HAP-1 (cell line): ENCODE measurements at places on chromosomes 5 and 9.

- DNase-seq: no peak
Measured at GRCh38 chr9:83906144-83906543, 15.1 kb downstream of the KIF27 start.

DNA sequence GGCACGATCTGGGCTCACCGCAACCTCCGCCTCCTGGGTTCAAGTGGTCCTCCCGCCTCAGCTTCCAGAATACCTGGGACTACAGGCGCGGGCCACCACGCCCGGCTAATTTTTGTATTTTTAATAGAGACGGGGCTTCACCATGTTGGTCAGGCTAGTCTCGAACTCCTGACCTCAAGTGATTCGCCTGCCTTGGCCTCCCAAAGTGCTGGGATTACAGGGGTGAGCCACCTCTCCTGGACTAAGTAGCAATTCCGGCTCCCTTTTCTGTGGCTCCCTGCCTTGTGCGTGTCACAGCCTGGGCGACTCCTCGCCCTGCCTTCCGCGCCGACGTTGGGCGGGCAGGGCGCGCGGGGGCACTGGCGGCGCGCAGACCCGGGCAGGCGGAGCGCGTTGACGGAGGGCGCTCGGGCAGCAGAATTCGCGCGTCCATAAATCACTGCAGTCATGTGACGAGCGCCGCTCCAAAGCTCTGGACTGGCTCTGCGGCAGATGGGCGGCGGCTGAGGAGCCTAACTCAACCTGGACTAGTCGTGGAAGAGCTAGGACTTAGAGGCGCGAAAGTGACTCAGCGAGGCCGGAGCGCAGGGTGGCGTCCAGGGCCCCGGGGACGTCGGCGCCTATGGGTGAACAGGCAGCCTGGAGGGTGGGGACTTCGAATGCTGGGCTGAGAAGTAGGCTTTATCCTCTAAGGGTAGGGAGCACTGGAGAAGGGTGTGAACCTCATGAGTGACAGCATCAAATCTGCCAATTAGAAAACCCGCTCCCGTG is 1.4 kb upstream of the CIZ1 start:
- DNase-seq: no peak

DNA sequence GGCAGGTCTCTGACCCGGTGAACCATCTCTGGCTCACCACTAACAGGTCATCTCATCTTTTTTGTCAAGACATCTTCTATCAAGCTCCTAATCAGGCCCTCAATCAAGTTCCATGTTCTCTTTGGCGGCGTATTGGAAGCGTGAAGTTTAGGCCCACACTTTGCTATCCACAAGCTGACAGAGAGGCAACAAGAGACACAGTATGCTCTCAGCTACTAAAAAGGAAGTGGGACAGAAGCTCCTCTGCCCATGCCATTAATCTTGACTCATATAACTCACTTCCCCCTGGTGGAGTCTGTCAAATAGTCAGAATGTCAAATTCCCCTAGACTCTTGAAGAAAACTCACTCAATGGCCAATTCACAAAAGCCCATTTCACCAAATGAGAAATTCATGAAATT is 77.6 kb upstream of the TMC1 start:
- DNase-seq: no peak

DNA sequence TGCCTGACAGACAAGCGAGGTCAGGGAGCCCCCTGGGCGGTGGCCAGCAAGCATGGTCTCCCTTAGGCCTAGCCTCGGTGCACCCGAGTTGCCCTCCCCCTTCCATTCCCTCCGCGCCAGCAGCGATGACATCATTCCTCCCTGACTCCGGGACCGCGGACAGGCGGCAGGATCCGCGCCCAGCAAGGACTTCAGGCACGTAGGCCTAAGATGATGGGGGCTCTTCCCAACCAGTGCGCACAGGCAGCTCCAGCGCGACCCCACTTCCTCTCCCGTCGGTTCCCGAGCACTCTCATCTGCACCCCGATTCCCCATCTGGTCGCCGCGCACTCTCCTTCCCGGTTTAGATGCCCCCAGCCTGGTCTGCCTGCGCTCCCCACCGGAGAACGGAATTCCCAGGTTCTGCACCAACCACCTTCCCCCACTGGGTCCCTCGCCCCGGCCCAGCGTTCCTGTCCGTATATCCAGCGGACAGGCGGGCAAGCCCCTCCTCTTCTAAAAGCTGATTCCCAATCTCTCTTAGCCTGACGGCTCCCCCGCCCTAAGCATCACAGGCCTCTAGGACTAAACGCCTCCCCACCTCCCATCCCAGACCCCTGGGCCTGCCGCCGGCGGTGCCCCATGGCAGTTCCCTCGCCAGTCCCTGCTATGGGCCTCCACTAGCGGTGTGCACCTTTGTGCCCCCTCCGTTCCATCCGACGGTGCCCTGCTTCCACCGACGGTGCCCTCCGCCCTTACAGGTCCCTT is 931 bp downstream of the FAM219A start:
- peak; percentile 79 for DNase-seq

- peak; percentile 37 for DNase-seq
Measured at GRCh38 chr5:177446200-177447065, at the start of gene PRR7. PRR7 (plus strand) TSS chr5:177446814; CDS start chr5:177455068, 8,254 bp downstream.

- DNase-seq: no peak
Measured at GRCh38 chr5:100826133-100826532, 76.9 kb downstream of the ST8SIA4 start.

GRCh38 chr5:136028090-136028489 is 698 bp upstream of the TGFBI start:
- DNase-seq: no peak

DNA sequence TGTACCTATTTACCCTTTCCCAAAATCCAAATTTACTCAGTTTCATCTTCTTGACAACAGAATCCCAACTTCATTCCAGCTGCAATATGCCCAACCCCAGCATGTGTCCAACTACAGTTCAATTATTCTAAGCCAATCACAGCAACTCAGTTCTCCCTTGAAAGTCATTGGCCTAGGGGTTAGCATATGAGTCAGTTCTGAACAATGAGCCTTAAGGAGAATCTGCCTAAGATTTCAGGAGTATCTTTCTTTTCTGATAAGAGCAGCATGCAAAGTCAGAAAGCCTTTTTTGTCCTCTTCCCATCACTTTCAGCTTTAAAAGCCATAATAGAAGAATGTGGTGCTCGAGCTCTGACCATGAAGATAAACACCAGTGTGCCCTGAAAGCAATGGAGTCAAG is 44.4 kb upstream of the RASGRF2 start:
- DNase-seq: no peak

- DNase-seq: no peak
Measured at GRCh38 chr5:172389578-172390112, 64.7 kb downstream of the SH3PXD2B start.

GRCh38 chr9:4986296-4986695 is 1.2 kb downstream of the JAK2 start:
- no peak for DNase-seq

- DNase-seq: no peak
Measured at GRCh38 chr9:106467865-106468164, 395.2 kb upstream of the ZNF462 start.

DNA sequence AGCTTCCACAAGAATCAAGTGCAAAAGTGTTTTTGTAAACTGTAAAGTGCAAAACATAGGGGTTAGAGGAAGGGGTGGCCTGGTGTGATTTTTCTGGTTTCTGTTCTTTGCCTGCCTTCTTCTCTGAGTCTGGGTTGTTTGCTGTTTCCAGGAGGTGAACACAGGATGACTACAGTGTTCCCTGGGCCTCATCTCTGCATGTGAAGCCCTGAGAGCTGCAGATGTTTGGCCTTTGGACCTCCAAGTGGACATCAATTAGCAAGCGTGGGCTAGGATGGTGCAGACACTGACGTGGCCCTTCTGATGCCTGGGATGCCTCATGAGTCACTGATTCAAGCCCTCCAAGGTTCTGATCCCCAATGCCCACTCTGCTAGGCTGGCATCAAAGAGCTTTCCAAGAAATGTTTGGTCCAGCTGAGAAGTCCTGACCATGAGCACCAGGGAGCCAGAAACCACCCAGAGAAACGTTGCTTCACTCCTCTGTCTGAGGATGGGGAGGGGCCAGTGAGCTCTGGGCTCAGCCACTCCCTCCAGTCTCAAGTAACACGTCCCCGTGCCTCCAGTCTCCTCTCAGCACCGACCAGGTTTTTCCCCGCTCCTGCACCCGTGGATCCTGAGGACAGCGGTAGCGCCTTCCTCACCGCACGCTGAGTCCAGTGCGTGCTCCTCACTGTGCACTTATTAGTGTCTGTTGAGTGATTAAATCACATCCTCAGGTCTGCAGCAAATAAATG is 7.6 kb downstream of the IL9 start:
- peak; percentile 22 for DNase-seq

- DNase-seq: no peak
Measured at GRCh38 chr9:68819065-68819464, 114.0 kb downstream of the PIP5K1B start.

DNA sequence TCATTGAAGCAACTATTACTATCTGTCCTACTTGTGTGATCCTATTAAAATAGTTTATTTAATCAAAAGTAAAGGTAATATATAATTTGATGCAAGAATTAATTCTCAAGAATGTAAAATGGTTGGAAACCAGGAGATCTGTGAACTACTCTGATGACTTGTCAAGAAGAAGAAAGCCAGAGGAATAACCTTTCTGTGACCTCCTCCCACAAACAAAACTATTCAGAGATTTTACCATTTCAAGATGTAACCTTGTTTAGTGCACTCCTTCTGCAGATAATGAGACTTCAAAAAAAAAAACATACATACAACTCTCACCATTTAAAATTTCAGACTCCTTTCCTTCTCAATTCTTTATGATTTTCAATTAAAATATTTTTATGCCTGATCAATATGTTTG is 79.5 kb downstream of the RFX3 start:
- no peak for DNase-seq

- DNase-seq: no peak
Measured at GRCh38 chr9:114414346-114414745, 26.6 kb upstream of the AKNA start.

GRCh38 chr5:139895647-139896046 is 100.0 kb downstream of the PSD2 start:
- DNase-seq: no peak

DNA sequence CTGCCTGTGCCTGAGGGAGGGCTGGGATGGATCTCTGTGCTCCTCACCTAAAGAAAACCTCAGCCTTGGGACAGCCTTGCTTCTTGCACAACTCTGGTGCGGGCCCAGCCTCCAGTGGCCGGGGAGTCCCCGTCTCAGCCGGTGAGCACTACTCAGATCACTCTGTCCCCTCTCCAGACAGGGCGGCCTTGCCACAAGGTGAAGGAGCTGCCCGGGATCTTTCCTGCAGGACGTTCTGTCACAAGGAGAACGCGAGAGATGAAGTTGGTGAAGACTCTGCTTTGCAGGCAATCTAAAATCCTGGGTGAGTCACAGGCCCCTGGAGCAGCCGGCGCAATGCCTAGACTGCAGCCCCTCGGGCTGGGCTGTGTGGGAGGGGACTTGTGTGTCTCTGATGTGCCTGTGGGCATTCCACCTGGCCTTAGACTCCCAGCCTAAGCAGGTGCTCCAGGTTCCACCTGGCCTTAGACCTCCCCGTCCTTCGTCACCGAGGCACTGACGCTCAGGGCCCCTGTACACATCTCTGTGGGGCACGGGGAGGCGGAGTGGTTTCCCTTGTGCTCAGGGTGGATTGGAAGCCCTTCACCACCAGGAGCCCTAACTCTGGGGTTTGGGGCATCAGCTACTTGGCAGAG is 15.2 kb upstream of the IRX4 start:
- no peak for DNase-seq

DNA sequence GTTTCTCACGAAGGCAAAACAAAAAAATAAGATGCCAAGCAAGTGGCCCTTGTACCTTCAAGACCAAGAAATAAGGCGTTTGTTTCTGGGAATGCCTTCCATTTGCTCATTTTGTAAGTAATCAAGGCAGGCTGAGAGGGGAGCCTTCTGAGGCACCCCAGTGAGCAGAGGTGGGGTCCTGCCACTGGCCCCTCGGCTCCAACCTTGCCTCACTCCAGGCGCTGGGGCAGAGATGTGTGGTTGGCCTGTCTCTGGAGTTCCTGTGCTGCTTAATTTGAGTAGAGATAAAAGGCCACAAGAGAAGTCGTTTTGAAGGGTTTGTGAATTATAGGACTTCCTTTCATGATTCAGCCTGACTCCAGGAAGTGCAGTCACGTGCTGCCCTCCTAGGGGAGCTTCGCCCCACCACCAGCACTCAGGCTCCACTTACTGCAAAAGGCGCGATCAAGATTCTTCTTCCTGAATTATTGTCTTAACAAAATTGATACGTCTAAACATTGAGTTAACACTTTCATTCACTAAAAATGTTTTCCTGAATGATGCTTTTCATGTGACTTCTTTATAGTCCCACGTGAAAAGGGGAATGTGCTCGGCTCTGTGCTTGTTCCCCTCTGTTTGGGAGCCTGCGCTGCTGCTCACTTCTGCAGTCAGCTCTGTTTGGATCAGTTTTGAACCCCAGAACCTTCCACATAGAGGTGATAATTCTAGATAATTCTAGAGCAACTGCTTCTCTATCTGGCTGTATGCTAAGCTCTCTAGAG is 13.7 kb downstream of the SYK start:
- no peak for DNase-seq

GRCh38 chr5:163755505-163755904 is 250.1 kb downstream of the MAT2B start:
- DNase-seq: no peak

GRCh38 chr9:114412048-114412683 is 24.4 kb upstream of the AKNA start:
- DNase-seq: no peak

- DNase-seq: no peak
Measured at GRCh38 chr9:103902263-103902662, 191.8 kb upstream of the SMC2 start.

- DNase-seq: no peak
Measured at GRCh38 chr5:40410964-40411635, 268.6 kb upstream of the PTGER4 start.

GRCh38 chr9:136284311-136284710 is 19.6 kb downstream of the CCDC187 start:
- no peak for DNase-seq

DNA sequence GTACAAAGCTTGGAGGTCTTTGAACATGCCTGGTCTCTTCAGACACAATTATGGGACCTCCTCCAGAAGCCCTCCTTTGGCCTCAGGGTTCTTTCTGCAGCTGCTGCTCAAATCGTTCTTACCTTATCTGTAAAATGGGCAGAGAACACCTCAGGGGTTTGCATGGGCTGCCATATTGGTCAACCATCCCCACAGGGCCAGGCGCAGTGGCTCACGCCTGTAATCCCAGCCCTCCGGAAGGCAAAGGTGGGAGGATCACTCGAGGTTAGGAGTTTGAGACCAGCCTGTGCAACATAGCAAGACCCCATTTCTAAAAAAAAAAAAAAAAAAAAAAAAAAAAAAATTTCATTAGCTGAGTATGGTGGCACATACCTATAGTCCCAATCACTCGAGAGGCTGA is 29.1 kb upstream of the TCF7 start:
- DNase-seq: no peak

- no peak for DNase-seq
Measured at GRCh38 chr5:133728475-133728874, 116.1 kb upstream of the FSTL4 start.

- DNase-seq: no peak
Measured at GRCh38 chr9:92607773-92608172, 62.2 kb downstream of the IPPK start.

GRCh38 chr5:61332851-61333320 is 828 bp downstream of the ZSWIM6 start:
- DNase-seq: peak; percentile 44
